NCI-H1417 treated with DMSO at 0.1 percent for 48 hours (cell line): ENCODE measurements at places on chromosomes 6 and 20.

DNA sequence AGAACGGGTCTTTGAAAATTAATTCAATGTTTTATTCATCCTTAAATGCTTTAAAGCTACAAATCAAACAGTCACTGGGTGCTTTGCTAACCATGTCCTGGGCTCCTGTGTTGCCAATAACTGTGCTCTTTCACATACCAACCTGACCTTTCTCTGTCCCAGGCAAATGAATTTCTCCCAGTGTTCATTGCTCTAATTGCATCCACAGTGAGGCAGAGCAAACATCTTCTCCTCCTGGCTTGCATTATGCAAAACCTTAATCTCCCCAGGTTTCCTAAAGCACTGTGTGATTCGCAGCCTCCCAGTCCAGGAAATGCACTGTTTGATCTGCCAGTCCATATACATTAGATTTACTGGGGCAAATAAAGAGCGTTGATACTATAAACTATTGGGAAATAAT, 219.0 kb downstream of the PREX1 start:
- no peak for DNase-seq

DNA sequence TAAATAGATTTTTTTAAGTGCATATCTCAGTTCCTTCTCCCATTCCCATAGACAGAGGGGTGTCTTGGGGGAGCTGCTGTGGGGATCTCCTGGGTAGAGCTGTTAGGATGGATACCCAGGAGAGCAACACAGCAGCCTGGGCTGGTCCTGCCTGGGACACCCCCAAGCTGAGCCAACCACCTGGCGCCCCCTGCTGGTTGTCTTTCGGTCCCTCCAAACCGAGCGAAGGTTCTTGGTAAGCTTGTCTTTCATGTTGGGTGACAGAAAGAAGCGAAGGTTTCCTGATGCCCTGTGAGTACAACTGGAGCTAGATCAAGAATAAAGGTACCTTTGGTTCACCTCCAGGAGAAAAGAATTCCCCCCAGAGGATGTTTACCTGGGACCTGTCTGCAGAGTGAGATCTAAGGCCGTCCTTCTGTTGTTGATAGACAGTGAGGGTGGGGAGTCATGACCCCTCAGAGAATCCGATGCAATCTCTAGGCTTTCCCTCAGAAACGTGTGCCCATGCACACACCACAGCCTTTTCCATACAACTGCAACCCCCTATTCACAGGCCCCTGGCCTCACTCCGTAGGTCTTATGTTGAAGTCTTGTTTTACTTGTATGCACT, 50.8 kb downstream of the SNX9 start:
- no peak for DNase-seq

DNA sequence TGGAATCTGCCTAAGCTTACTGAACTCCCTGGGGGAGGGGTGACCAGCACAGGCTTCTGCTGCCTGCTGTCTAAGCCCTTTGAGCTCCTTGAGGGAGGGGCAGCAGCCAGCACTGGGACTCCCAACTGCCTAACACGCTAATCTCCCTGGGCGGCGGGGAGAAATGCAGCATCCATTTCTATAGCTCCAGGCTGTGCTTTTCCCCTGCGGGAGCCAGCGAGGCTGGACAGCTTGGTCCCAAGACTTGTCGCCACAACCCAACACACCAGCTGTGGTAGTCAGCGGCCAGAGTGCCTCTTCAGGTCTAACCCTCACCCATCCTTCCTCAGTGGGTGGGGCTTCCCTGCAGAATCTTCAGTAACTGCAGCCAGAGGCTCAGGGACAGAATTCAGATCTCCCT, 64.6 kb downstream of the VGLL2 start:
- DNase-seq, result no peak

DNA sequence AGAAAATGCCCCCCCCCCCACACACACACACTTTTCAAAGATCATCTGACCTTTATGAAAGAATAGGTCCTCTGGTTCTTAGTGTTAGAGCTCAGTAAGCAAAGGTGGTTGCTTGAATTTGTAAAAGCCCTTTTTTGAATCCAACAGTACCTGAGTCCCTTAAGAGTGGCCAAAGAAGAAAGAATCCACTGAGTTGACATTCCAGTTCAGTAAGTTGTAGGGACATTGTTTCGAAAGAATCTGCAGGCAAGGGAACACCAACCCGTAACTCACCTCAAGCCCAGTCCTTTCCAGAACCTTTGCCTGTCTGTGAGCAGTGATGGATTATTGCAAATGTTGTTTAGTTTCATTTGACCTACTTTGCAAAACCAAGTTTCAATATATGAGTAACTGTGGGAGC, 64.2 kb upstream of the MAP3K4 start:
- no peak for DNase-seq

GRCh38 chr20:32031007-32031958, 20.8 kb upstream of the HCK start:
- peak; percentile 16 for DNase-seq

DNA sequence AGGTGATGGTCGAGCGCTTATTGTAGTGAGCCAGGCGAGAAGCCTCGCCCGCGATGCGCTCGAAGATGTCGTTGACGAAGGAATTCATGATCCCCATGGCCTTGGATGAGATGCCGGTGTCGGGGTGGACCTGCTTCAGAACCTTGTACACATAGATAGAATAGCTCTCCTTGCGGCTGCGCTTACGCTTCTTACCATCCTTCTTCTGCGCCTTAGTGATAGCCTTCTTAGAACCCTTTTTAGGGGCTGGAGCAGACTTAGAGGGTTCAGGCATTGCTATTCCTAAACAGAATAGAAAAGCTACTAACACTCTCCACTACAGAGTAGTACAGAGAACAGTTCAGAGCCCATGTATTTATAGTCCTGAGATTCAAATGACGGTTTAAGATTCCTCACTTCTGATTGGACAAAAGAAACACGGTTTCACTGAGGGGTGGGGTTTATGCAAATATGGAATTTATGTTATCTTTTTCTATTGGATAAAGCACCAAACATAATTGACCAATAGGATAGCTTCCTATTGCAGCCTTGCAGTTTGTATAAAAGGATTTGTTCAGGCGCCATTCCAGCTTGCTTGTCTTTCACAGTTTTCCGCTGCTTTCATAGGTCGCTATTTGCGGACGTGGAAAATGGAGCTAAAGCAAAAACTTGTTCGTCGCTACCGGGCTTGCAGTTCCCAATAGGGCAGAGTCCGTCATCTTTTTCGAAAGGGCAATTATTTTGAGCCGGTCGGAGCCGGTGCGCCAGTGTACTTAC, 43.7 kb upstream of the HFE start:
- peak; percentile 78 for DNase-seq
